ENCODE measurements at places on chromosomes 7 and 10. TPM values are rescaled to one million over a fixed set of nuclear protein-coding genes. Genes with fewer than 3 reads are reported as not detected.

GRCh38 chr10:114397651-114398145, 6.6 kb downstream of the AFAP1L2 start:
- peak; percentile 94 for DNase-seq

DNA sequence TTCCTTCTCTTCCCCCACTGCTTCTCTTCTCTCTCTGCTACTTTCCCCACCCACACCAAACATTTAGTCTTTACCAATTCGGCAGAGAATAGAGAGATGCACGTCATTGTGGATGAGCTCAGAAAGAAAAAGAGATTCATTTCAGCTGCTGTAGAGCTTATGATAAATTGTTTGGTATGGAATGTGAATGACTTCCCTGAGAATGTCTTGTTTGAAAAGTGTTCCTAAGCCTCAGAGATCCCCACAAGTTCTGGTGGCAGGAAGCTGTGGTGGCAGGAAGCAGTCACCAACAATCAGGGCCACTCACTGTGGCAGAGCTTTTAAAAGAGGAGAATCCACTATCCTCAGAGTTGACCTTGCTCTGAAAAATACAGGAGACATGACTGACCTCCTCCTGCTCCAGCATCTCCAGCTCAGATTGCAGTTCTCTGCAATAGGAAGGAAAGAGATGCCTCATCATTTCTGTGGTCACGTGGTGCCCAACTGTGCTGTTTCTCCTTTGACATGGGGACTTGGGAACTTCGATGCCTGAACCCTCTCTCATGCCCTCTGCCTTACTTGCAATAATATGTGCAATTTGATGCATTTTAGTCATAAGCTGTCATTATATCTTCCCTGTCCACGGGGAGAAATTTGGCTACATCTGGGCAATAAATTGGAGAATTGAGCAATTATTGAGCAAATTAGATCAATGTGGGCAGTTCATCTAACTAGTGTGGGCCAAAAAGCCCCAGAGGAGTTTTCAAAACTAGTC, 76.5 kb downstream of the BMPER start:
- peak; percentile 26 for DNase-seq

DNA sequence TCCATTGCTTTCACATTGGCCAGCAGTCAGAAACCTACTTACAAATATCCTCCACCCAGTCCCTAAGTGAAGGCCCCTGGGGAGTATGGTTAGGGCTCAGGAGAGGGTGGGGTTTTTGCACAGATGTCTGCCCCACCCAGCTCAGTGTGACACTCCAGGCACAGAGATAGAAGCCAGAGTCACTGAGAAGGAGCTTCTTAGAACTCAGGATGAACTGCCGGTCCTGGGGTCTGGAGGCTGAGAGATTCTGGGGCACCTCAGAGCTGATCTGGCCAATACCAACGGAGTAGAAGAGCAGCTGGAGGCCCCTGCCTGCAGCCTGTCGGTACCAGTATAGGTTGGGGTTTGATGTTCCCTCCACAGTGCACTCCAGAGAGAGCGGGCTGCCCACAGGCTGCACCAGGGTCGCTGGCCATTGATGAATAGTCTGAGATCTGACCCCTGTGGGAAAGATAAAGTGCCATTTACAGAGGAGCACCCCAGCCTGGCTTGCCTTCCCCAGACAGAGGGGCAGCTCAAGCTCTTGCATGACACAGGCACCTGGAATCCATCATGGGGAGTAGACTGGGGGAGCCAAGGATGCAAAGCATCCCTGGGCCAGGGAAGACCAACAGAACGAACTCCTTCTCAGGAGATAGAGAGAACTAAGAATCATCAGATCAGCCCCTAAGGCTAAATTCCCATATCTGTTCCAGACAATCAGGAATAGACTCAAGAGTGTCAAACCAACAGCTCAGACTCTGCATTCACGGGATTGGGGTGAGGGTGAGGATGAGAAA, 41.9 kb downstream of the PRSS2 start:
- no peak for DNase-seq

DNA sequence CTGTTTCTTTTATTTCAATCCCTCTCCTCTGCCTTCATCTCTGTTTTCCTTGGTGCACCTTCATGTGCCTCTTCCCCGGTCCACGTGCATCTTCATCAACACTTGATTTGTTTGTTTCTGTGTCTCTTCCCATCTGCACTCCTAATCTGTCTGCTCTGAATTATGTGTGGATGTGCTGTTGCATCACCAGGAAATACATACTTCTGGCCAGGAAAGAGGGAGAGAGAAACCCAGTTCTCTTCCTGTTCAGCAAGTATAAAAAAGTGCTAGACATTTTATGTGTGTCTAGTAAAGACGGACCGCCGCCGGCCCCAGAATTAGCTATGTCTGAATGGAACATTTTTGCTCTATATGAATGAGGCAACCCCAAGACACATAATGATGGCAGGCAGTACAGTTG, 93.8 kb downstream of the CALD1 start:
- peak; percentile 92 for DNase-seq

DNA sequence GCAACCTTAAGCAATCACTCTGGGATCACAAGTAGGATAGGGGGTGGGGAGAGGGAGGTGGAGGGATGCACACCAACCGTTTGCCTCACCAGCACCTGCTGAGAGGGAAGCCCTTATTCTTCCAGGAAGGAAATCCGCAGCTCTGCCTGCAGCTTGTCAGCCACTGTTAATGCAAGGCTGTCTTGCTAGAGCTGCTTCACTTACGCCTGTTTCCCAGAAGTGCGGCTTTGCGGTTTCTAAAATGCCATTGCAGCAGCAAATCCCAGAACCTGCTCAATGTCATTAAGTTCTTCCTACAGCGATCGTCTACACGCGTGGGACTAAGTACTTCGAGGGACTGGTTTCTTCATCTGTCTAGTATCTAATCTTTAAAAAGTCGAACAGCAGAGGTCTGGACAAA, 191.1 kb downstream of the ZMYND11 start:
- DNase-seq: peak; percentile 94

DNA sequence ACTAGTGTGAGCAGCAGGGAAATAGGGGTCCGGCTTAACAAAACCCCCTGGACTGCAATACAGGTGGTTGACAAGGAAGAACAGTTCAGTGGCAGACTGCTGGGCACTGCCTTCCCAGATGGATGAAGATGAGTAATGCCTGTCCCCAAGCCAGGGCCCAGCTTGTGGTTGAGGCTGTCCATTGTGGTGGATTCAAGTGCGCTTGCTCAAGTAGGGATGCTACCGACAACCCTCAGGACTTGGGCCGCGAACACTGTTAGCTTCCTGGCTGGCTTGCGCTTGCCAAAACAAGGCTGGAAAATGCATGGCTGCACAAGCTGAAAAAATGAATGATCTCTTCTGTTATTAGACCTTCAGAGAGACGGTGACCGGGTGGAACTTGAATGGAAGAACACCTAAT, 116.1 kb upstream of the ACBD5 start:
- DNase-seq: no peak

DNA sequence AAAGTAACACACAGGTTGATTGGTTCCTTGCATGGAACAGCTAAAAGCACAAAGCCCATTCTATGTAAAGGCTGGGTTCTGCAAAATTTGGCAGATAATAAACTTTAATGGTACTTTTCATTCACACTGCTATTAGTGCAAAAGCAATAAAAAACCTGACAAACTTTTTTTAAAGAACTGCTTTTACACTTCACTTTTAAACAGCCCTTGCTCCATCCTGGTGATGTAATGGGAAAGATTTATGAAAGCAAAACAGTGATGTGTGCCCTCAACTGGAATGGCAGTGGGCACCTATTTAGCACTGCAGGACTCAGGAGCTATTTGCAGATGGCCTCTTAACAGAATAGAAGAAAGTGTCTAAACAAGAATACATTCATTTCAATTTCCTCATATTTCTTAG, 44.9 kb downstream of the TSPAN12 start:
- no peak for DNase-seq

PILRA gene
- total RNA-seq: 0.43 TPM
